Activated naive CD8-positive, alpha-beta T cell treated with anti-CD3 and anti-CD28 coated beads for 36 hours (primary cell): ENCODE measurements at places on chromosomes 12 and 14. TPM values are rescaled to one million over a fixed set of nuclear protein-coding genes. Genes with fewer than 3 reads are reported as not detected.
A peak's percentile ranks its signal among the peaks of the same experiment; 100 is the strongest.

- H3K4me1 ChIP-seq: peaks cover 37% of the 10 kb centered on the region
- peaks cover 72% of the 10 kb centered on the region for H3K27me3 ChIP-seq
- no peak overlapping the region for H3K27ac ChIP-seq
- no peaks in the 10 kb centered on the region for H3K36me3 ChIP-seq
- no peak for DNase-seq
These were observed 4.4 kb downstream of the WNT1 start for GRCh38 chr12:48982397-48983080.

GRCh38 chr12:116343331-116343884, 65.9 kb upstream of the MED13L start:
- no peaks in the 10 kb centered on the region for H3K36me3 ChIP-seq
- no peaks in the 10 kb centered on the region for H3K27me3 ChIP-seq
- no peak overlapping the region for H3K4me3 ChIP-seq
- DNase-seq: no peak

The PDE3A gene
- total RNA-seq: not detected

The IFT43 gene
- 9.7 TPM for total RNA-seq

DNA sequence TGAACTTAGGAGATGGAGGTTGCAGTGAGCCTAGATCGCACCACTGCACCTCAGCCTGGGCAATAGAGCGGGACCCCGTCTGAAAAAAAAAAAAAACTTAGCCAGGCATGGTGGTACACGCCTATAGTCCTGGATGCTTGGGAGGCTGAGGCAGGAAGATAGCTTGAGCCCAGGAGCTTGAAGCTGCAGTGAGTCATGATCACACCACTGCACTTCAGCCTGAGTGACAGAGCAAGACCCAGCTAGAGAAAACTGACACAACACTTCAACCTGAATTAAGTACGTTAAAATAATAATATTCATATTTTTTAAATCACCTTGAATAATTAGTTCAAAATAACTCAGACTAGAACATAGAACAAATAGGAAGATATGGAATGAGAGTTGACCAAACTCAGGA, 5.7 kb upstream of the CATSPERB start:
- H3K27ac ChIP-seq: no peak overlapping the region
- no peak overlapping the region for H3K4me3 ChIP-seq
- H3K36me3 ChIP-seq: peaks cover 2% of the 10 kb centered on the region
- peaks cover 3% of the 10 kb centered on the region for H3K27me3 ChIP-seq
- H3K4me1 ChIP-seq: peaks cover 4% of the 10 kb centered on the region

GRCh38 chr14:35897616-35898111, 71.5 kb downstream of the BRMS1L start:
- no peaks in the 10 kb centered on the region for H3K4me1 ChIP-seq
- no peaks in the 10 kb centered on the region for H3K27me3 ChIP-seq
- no peak for DNase-seq
- no peak overlapping the region for H3K4me3 ChIP-seq

- H3K4me1 ChIP-seq: peaks cover 49% of the 10 kb centered on the region
- no peak overlapping the region for H3K4me3 ChIP-seq
- H3K27ac ChIP-seq: no peak overlapping the region
- H3K27me3 ChIP-seq: no peaks in the 10 kb centered on the region
- peaks cover 51% of the 10 kb centered on the region for H3K36me3 ChIP-seq
- peak; percentile 39 for DNase-seq
These were observed 56.1 kb upstream of the FUT8 start for GRCh38 chr14:65356327-65356836.

- H3K36me3 ChIP-seq: no peaks in the 10 kb centered on the region
- no peaks in the 10 kb centered on the region for H3K4me1 ChIP-seq
- H3K4me3 ChIP-seq: no peak overlapping the region
- no peak overlapping the region for H3K27ac ChIP-seq
- no peaks in the 10 kb centered on the region for H3K27me3 ChIP-seq
These were observed 1397.2 kb downstream of the LRFN5 start for GRCh38 chr14:43003845-43004244.

DNA sequence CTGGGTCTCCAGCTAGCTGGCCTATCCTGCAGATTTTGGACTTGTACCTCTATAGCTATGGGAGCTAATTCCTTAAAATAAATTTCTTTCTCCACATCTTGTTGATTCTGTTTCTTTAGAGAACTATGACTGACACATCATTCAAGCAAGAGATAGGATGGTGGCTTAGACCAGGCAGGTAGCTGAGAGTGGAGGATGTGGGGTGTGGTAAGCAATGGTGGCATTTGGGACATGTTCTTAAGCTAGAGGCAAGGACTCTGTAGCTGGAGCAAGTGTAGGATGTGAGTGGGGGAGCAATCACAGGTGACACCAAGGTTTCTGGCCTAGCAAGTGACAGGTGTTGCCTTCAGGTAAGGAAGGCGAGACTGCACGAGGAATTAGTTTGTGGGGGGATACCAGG, 6.8 kb downstream of the TDRD9 start:
- no peak for DNase-seq
- peaks cover 4% of the 10 kb centered on the region for H3K27me3 ChIP-seq
- no peak overlapping the region for H3K4me3 ChIP-seq
- peaks cover 6% of the 10 kb centered on the region for H3K4me1 ChIP-seq

GRCh38 chr12:26636710-26637328, 196.2 kb downstream of the ITPR2 start:
- no peak overlapping the region for H3K4me3 ChIP-seq
- H3K27me3 ChIP-seq: no peaks in the 10 kb centered on the region
- peaks cover 9% of the 10 kb centered on the region for H3K36me3 ChIP-seq
- no peak for DNase-seq
- H3K27ac ChIP-seq: no peak overlapping the region

The KRT75 gene
- total RNA-seq: not detected

The TMEM233 gene
- total RNA-seq: not detected

DNA sequence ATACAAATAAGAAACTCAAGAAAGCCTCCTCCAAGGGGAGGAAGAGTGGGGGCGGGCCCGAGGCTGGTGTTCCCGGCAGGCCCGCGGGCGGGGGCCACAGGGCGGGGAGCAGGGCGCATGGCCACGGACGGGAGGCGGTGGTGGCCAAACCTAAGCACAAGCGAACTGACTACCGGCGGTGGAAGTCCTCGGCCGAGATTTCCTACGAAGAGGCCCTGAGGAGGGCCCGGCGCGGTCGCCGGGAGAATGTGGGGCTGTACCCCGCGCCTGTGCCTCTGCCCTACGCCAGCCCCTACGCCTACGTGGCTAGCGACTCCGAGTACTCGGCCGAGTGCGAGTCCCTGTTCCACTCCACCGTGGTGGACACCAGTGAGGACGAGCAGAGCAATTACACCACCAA, 8.7 kb downstream of the DACT1 start:
- H3K27me3 ChIP-seq: peaks cover under 1% of the 10 kb centered on the region
- no peak overlapping the region for H3K4me3 ChIP-seq
- H3K27ac ChIP-seq: no peak overlapping the region
- DNase-seq: no peak

GRCh38 chr12:53866727-53867126, 71.9 kb upstream of the HOXC13 start:
- H3K36me3 ChIP-seq: no peaks in the 10 kb centered on the region
- no peaks in the 10 kb centered on the region for H3K4me1 ChIP-seq
- DNase-seq: no peak
- H3K27me3 ChIP-seq: peaks cover 39% of the 10 kb centered on the region
- H3K27ac ChIP-seq: no peak overlapping the region

The PLXNC1 gene
- total RNA-seq: 6.0 TPM

GRCh38 chr12:38053113-38053512, 263.5 kb upstream of the ALG10B start:
- H3K27ac ChIP-seq: no peak overlapping the region
- H3K4me3 ChIP-seq: no peak overlapping the region
- no peak for DNase-seq
- H3K4me1 ChIP-seq: no peaks in the 10 kb centered on the region
- no peaks in the 10 kb centered on the region for H3K36me3 ChIP-seq
- no peaks in the 10 kb centered on the region for H3K27me3 ChIP-seq

GRCh38 chr14:69612014-69612782, 802 bp downstream of the SUSD6 start:
- DNase-seq: peak; percentile 59
- peak overlapping the region; percentile 94 for H3K4me3 ChIP-seq
- peaks cover 50% of the 10 kb centered on the region for H3K4me1 ChIP-seq
- H3K36me3 ChIP-seq: peaks cover 24% of the 10 kb centered on the region

DNA sequence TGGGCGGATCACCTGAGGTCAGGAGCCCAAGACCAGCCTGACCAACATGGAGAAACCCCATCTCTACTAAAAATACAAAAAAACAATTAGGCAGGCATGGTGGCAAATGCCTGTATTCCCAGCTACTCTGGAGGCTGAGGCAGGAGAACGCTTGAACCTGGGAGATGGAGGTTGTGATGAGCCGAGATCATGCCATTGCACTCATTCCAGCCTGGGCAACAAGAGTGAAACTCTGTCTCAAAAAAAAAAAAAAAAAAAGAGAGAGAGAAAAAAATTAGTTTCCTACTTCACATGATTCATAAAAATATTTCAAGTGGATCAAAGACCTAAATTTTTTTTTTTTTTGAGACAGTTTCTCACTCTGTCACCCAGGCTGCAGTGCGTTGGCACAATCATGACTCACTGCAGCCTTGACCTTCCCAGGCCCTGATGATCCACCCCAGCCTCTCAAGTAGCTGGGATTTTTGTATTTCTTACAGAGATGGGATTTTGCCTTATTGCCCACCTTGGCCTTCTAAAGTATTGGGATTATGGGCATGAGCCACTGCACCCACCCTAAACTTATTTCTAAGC, 24.9 kb downstream of the FCF1 start:
- H3K27ac ChIP-seq: no peak overlapping the region
- H3K4me1 ChIP-seq: no peaks in the 10 kb centered on the region
- H3K27me3 ChIP-seq: no peaks in the 10 kb centered on the region
- H3K36me3 ChIP-seq: peaks cover 27% of the 10 kb centered on the region

The GALNT8 gene
- total RNA-seq: not detected

The PLEK2 gene
- 4.2 TPM for total RNA-seq

DNA sequence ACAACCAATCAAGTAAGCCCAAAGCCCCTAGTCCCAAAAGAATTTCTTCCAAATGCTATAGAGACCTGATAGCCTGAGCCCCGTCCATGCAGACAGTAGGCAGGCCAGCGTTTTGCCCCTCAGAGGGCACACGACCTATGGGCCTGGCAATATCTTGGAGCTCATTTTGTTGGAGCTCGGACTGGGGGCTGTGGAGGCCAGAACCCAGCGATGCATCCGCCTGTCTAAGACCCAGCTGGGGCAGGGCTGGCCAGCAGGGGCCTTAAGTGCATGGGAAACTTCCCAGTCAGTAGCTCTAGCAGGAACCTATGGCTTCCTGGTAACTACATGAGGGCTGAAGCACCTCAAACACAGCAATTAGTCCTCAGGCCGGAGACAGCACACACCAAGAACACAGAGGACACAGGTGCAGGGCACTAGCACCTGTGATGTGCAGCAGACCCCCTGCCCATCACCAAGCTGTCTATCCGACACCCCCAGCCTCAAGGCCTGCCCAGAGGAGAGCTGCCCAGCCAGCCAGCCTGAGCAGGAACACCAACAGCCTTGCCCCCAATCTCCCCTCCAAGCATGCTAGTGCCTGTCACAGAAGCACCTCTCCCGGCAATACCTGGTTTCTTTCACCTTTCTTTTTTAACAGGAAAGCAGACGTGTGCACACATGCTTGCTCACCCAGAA, 50.8 kb downstream of the ARL6IP4 start:
- peaks cover 8% of the 10 kb centered on the region for H3K36me3 ChIP-seq
- no peak for DNase-seq
- H3K27ac ChIP-seq: no peak overlapping the region
- no peak overlapping the region for H3K4me3 ChIP-seq
- H3K4me1 ChIP-seq: peaks cover 23% of the 10 kb centered on the region
- H3K27me3 ChIP-seq: no peaks in the 10 kb centered on the region
